ENCODE measurements at places on chromosomes 1 and 21.

DNA sequence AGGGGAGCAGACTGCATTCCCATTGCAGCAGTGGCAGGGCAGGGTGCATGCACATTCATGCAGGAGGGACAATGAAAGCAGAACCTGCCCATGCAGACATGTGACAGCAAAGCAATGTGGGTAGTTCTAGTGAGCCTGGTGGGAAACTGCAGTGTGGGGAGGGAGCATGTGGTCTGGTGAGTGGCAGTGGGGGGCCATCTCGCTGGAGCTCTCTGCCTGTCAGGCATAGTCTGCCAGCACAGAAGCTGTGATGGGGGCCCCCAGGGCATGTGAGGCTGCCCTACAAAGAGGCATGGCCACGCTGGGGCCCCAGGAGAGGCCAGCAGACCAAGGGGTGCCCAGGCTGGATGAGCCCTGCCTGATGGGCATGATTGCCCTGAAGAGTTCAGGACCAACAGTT, 579.7 kb downstream of the PTPRC start:
- DNase-seq, result no peak

GRCh38 chr1:68228851-68229250, 3.5 kb downstream of the WLS start:
- no peak for DNase-seq

GRCh38 chr1:5742801-5743200, 249.4 kb downstream of the NPHP4 start:
- no peak for DNase-seq

DNA sequence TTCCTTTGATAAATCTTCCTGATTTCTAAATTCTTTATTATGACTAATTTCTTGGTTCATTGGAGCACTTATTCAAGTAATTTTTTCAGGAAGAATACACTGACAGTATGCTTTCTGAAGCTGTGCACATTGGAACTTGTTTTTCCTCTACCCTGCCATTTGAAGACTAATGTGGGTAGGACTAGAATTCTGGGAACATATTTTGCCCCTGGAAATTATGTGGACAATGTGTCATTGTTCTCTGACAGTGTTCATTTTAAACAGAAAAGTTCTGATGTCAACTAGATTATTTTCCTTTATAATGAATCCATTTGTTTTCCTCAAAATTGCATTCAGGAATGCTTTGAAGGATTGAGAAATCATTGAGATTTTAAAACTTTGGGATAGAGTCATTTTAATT, 34.8 kb upstream of the ST6GALNAC5 start:
- DNase-seq, result no peak

- DNase-seq, result no peak
These were observed 96.2 kb upstream of the WLS start for GRCh38 chr1:68328490-68328889.

DNA sequence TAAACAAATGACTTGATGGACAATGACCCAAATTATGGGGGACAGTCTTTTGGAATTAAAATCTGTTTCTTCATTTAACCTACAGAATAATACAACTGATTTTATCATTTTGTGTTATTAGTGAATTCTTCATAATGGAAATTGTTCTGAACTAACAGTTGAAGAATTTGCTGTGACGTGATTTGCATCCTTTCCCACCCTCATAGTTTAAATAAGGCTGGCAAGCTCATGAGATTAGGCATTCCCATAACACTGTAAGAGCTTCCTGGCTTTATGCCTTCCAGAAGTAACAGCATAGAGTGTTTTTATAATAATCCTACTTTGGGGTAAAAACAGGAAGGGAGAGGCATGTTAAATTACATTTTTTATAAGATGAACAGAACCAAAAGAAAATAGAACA, 95.7 kb downstream of the ATP6V1G3 start:
- no peak for DNase-seq

DNA sequence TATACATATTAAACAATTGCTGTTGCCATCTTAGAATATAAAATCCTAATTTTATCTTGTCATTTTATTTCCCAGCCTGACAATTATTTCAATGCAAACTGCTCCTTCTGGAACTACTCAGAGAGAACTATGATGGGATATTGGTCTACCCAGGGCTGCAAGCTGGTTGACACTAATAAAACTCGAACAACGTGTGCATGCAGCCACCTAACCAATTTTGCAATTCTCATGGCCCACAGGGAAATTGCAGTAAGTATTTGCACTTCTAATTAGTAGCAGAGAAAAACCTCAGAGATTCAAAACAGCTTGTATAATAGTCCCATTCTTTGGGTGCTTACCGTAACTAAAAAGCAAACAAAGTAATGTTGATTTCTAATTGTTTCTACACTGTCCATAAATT, 167.2 kb downstream of the ADGRL2 start:
- DNase-seq, result no peak

DNA sequence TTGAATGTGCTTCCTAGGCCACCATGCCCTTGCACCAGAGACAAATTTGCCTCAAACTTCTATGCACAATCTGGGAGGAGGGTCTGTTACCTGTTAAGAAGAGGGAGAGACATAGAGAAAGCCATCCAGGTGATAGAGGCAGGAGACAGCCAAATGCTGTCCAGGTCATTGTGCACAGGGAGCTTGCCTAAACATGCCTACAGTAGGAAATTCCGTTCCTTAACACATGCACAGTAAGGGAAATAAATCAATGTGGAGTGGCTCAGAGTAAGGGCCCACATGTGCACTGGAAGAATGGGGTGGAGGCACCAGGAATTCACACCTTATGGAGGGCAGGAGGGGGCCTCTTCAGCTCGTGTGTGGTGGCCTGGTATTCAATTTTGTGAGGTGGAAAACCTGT, 19.5 kb upstream of the CREG1 start:
- no peak for DNase-seq

DNA sequence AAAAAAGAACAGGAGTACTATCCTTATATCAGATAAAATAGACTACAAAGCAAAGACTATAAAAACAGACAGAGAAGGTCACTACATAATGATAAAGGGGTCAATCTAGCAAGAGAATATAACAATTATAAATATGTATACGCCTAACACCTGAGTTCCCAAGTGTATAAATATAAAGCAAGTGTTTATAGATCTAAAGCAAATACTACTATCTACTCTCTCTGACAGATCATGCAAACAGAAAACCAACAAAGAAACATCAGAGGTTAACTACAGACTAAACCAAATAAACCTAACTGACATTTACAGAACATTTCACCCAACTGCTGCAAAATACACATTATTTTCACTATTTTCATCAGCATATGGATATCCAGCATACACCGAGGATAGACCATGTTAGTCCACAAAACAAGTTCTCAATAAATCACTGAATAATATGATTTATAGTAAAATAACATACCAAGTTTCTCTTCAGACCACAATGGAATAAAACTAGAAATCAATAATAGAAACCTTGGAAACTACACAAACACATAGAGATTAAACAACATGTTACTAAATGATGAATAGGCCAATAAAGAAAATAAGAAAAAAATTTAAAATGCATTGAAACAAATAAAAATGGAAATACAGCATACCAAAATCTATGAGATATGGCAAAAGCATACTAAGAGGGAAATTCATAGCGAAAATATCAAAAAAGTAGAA, 22.7 kb downstream of the UCHL5 start:
- no peak for DNase-seq

DNA sequence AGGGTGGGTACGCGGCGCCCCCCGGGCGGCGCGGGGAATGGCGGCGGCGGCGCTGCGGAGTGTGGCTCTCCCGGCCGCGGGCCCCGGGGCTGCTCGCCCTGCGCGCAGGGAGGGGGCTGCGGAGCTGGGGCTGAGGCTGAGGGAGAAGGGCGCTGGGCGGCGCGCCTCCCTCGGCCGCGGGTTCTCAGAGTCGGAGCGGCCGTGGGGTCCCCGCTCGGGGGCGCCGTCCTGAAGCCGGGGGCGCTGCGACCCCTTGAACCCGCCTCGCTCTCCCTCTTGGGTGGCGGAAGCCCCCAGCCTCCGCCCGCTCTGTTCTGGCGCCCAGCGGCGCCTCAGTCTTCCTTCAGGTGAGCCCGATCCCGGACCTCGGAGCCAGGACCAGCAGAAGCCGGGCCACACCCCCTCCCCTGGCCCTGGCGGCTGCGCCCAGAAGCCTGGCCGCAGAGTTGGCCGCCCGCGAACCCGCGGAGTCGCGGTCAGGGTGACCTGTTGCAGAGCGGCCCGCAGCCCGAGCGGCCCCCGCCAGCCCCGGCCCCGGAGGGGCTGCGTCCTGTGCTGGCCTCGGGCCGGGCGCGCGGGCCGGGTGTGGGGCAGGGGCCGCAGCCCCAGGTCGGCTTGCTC, 532 bp downstream of the RALGPS2 start:
- peak; percentile 88 for DNase-seq

DNA sequence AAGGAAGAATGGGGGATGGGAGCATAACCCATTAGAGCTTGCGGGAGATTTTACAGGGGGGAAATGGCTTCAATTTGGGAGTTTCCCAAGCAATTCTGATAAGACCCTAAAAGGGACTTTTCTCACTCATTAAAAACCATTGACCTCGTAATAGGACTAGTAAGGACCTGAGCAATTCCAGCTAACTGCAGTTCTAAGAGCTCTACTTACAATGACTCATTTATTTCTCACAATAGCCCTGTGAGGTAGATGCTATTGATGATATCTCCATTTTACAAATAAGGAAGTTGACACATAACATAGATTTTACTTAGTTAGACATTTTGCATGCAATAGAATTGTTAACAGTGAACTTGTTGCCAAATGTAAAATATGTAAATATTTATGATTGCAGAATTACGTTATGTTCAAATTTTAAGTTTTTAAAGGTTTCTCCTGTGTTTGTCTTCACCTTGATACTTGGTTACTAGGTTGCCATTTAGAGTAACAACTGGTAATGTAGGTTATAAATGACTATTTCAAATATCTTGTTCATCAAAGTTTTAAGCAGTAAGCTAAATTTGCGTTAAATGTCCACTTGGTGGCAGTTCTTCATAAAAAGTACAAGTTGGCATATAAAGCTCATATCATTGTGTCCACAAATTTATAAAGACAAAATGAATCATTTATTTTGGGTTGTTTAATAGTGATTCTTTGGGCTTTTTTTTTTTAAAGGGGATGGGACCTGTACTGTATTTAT, 182.0 kb downstream of the PLA2G4A start:
- DNase-seq, result no peak

DNA sequence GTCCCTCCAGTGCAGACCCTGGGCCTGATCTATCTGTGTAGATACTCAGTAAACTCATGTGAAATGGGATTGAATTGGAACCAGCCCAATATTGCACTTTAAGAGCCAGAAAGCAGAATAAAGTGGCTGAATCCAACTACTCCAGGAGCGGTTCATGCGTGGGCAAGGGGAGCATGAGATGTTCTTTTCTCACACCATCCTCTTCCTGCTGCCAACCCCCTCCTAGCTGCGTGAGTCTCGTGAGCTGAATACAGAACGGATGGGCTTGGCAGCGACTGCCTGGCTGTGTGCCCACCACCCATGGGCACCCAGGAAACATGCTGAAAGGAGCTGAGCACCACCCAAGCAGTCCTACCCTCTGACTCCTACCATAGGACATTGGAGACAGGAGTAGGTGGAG, 128.3 kb downstream of the ELAVL4 start:
- DNase-seq, result no peak

GRCh38 chr1:82775406-82776000, 974.8 kb downstream of the ADGRL2 start:
- DNase-seq, result peak; percentile 88

DNA sequence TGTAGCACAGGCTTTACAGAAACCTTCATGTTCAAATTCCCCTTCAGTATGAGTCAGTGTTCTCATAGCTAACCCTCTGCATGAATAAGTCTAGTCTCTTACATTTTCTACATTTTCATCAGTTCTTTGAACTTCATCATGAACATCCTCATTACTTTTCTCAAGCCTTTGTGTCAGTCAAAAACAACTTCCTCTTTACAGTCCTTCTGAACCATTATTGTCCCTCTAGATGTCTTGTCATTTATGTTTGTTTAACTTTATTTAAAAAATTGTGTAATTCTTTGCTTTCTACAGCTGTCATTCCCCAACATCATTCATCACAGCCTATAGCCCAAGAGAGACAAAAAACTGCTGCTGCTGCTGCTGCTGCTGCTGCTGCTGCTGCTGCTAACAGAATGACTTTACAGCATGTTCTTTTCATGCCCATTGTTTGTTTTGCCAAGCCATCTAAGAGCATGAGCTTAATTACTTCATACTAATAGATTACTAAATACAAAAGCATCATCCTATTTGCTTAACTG, 133.1 kb downstream of the LRRC40 start:
- DNase-seq, result no peak

DNA sequence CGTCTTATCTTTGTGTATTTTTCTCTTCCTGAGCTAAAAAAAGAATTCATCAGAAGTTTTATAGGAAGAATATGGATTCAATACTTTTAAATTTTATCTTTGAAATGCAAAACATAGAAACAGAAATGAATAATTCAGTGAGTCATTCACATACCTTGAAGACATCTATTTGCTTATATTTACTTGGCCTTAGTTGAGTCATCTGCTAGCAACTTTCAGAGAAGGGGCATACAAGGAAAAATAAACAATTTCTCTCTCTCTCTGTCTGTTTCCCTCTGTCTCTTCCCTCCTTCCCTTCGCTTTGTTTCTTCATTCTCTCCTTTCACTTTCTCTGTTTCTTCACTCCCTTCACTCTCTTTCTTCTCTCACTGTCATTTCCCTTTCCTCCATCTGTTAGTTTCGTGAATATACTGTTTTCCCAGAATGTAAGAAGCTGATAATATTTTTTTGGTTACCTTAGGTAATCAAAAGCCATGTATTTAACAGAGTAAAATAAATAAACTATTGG, 477.2 kb downstream of the BRINP3 start:
- no peak for DNase-seq

GRCh38 chr1:22553991-22554522, 9.2 kb upstream of the EPHA8 start:
- DNase-seq, result no peak

DNA sequence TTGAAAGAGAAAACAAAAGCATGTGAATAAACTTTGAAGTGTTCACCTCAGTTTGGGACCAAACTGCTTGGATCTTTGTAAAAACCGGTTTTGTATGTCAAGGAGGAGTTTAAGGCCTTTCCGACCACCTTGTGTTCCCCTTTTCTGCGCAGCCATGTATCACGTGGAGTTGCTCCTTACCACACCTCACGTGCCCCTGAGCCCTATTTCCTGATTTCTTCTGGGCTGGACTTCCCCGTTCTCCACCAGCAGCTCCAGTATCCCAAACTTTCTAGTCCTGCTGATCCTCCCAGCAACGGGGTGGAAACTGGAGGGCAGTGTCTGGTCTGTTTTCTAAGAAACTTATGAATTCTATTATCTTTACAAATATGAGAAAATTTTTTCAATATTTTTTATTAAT, 1.6 kb upstream of the SH3D21 start:
- no peak for DNase-seq

GRCh38 chr1:170377896-170378634, 153.9 kb upstream of the GORAB start:
- no peak for DNase-seq

DNA sequence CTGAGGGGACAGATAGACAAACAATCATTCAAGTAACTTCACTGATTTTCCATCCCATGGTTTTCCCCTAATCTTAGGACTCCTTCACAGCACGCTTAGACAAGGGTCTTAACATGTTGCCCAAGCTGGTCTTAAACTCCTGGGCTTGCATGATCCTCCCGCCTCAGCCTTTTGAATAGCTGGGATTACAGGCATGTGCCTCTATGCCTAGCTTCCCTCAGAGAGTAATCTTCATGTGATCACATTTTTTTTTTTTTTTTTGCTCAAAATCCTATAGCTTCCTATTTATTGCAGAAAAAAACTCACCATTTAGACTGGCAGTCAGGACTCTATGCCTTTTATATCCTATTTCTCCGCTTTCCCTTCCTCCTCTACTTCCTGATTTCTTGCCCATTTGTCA, 90.4 kb upstream of the DPH5 start:
- no peak for DNase-seq

GRCh38 chr1:98651116-98651632, 10.3 kb upstream of the SNX7 start:
- DNase-seq, result peak; percentile 81

- no peak for DNase-seq
These were observed 37.5 kb upstream of the HHAT start for GRCh38 chr1:210291081-210291764.

All from endodermal cell (in vitro differentiated cells).